ENCODE measurements at places on chromosomes 16 and 17. TPM values are rescaled to one million over a fixed set of nuclear protein-coding genes. Genes with fewer than 3 reads are reported as not detected.

The KCNAB3 gene
- 13.8 TPM for total RNA-seq

The CCDC78 gene
- total RNA-seq: 4.2 TPM

The KRT27 gene
- total RNA-seq: not detected

The RSKR gene
- 25.8 TPM for total RNA-seq

The PLXDC1 gene
- 2.9 TPM for total RNA-seq

The SOX8 gene
- total RNA-seq: not detected

The DRC3 gene
- 7.2 TPM for total RNA-seq

The CA4 gene
- total RNA-seq: not detected

The NPIPA7 gene
- total RNA-seq: 7.2 TPM

DNA sequence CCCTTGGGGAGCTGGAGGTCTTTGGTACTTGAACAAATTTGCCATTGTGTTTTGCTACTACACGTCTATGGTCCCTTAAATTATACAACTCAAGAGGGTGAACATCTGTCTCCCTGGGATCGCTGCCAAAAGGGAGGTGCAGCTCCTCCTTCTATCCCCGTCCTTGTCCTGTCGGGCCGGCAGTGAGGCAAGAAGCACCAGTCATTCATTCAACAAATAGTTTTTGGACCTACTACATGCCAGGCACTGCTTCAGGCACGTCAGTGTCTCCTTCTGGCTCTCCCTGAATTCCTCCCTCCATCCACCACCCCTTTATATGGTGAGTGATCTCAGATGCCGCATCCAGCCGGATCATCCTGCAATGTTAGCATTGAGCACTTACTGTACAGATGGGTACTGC is 2.2 kb upstream of the RPL38 start:
- peaks cover 68% of the 10 kb centered on the region for H3K27me3 ChIP-seq
- H3K4me3 ChIP-seq: no peak overlapping the region
- H3K27ac ChIP-seq: no peak overlapping the region
- peaks cover 21% of the 10 kb centered on the region for H3K36me3 ChIP-seq
- DNase-seq: no peak
- peaks cover 16% of the 10 kb centered on the region for H3K4me1 ChIP-seq

GRCh38 chr17:39928858-39929645 is 1.5 kb downstream of the LRRC3C start:
- H3K4me1 ChIP-seq: peaks cover 35% of the 10 kb centered on the region
- no peaks in the 10 kb centered on the region for H3K27me3 ChIP-seq
- no peaks in the 10 kb centered on the region for H3K36me3 ChIP-seq
- peak overlapping the region; percentile 89 for H3K27ac ChIP-seq

DNA sequence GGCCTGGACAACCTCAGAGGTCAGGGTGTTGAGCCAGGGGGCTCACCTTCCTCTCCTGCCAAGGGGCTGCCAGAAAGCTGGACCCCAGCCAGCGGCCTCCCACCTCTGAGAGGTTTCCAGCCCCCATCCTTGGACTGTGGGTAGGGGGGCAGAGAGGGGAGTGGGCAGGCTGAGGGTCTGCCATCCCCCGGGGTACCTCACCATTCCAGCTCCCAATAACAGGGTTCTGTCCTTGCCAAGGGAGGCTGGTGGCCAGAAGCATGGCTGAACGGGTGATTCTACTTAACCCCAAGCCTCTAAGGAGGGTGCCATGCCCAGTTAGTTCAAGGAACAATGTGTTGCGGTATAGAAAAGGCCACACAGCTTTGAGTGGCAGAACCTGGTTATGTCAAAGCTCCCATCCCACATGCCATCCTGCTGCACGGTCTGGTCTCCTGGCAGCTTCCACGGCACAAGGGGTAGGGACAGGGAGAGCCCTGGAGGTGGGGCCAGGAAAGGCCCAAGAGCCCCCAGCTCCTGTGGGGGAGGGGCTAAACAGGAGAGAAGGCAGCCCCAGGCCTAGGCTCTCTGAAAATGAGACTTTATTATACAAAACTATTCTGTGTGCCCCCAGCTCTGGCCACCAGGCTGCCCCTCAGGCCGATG is 19.8 kb downstream of the B9D1 start:
- H3K27ac ChIP-seq: no peak overlapping the region
- H3K36me3 ChIP-seq: no peaks in the 10 kb centered on the region
- peaks cover 15% of the 10 kb centered on the region for H3K4me1 ChIP-seq
- no peaks in the 10 kb centered on the region for H3K27me3 ChIP-seq
- DNase-seq: no peak
- H3K4me3 ChIP-seq: no peak overlapping the region

DNA sequence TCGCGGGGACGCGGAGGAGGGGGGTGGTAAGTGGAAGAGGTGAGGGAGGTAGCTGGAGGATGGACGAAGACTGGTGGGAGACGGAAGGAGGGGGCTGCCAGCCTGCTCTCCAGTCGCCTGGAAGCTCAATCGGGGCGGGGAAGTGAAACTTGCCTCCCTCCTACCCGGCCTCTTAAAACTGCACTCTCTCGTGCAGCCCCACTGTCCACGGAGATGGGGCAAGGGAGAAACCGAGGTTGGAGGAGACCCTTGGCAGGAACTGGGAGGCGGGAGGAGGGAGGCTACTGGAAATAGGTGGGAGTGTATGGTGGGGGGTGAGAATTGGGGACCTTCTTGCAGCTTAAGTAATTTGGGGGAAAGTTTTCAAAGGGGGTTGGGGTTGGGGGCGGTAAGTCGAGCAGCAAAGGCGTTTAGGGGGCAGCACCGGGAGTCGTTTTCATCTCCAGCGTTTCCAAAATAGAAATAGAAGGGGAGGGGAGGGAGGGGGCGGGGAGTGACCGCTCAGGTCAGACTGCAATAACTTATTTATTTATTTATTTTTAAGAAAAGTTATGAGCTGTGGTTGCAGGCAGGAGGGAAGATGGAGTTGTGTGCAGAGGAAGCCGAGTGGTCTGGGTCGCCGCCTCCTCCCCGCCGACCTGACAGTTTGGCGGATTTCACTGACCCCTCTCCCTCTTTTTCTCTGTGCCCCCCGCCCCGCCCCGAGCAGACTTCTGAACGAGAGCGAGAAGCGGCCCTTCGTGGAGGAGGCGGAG is 1.4 kb downstream of the SOX9 start:
- H3K27ac ChIP-seq: peak overlapping the region; percentile 89
- peaks cover 55% of the 10 kb centered on the region for H3K4me1 ChIP-seq
- H3K27me3 ChIP-seq: no peaks in the 10 kb centered on the region
- H3K4me3 ChIP-seq: peak overlapping the region; percentile 90
- H3K36me3 ChIP-seq: peaks cover 24% of the 10 kb centered on the region
- no peak for DNase-seq

DNA sequence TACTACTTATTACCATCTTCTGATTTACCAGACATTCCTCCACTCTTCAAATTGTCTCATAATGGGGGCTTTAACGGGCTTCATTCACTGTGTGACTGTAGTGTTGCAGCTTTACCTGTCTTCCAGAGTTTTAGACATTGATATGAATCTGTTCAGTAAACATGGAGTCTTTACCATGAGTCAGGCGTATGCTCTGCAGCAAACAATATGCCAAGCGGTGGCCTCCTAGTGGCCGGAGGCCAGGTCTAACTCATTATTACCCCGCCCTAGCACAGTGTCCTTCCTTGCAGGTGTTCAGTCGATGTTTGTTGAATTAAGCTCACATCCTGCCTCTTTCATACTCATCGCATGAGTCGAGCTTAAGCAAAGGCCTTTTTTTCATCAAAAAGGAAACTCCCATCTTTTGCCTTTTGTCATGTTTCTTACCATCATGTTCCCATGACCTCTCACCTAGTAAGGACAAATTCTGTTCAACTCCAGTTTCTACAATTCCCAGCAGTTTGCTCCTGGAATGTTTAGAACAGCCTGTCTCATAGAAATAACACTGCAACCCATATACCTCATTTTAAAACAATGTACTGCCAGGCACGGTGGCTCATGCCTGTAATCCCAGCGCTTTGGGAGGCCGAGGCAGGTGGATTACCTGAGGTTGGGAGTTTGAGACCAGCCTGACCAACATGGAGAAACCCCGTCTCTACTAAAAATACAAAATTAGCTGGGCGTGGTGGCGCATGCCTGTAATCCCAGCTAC is 39.4 kb downstream of the TUBD1 start:
- H3K4me3 ChIP-seq: peak overlapping the region; percentile 12
- H3K4me1 ChIP-seq: peaks cover 91% of the 10 kb centered on the region
- no peaks in the 10 kb centered on the region for H3K36me3 ChIP-seq
- H3K27me3 ChIP-seq: no peaks in the 10 kb centered on the region

DNA sequence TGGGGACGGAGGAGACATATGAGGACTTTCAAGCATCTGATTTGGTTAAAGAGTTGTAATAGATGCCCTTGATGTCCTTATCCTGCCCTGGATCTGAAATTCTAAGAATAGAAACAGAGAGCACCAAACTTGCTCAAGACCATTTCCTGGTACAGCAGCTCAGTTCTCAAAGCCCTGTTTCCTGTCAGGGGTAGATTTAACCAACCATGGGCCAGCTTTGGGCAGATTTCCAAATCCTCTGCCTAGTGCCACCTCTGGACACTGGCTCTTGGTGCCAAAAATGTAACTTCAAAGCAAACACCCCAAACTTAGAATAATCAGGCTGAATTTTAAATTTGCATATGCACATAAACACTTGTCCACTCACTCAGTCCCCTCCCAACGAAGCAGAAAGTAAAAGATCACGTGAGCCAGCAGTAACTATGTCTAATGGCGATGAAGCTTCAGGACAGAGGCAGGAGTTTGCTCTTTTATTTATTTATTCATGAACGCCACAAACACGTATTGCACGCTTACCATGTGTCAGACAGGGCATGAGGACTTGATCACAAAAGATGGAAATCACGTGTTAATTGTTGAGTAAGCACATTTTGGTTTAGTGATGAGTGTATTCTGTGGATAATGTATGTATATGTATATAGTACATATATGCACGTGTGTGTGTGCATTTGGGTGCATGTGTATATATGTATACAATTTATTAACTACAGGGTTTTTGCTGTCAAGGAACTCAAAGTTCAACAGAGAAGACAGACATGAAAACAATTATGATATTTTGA is 23.1 kb upstream of the SDK2 start:
- no peak overlapping the region for H3K27ac ChIP-seq
- no peak overlapping the region for H3K4me3 ChIP-seq
- no peaks in the 10 kb centered on the region for H3K36me3 ChIP-seq

DNA sequence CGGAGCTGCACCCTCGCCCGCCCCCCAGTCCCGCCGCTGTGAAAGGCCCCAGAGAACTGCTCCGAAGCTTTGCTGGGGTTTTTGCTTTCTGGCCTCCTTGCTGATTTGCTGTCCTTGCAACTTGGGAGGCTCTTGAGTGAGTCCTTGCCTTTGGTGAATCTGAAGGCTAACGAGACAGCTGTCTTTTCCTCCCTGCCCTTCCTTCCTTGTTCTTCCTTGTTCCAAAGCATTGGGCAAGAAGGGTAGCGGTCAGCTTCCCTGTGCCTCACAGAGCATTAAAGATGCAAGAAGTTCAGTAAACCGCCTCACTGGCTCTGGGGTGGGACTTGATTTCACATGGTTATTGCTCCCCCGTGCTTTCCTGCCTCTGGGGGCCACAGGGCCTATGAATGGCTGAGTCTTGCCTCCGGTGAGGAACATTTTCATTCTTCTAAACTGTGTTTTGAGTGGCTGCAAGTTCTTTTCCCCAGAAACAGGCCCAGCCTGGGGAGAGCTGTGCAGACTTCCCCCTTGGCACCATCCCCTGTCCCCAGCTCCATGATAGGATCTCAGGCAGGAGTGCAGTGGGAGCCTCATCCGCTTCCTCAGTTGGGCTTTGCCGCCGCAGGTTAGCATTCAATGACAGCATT is 1.4 kb downstream of the YPEL2 start:
- H3K27me3 ChIP-seq: no peaks in the 10 kb centered on the region
- peak overlapping the region; percentile 74 for H3K4me3 ChIP-seq
- DNase-seq: peak; percentile 50
- no peak overlapping the region for H3K27ac ChIP-seq
- no peaks in the 10 kb centered on the region for H3K36me3 ChIP-seq

DNA sequence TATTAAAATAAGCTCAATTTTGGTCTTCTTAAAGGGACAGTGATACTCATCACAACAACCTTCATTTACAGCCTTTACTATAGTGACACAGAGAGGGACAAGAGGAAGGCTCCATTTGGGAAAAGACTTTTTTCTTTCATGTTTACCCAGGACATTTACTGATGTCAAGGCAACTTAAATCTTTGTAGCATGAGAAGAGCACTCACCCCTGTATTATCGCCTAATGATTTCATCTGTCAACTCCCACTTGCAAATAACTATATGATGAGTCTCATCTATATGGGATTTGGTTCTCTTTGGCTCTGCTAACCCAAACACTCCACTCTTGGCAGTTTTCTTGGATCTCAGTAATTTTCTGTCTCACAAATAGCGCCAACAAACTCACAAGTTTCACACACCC is 24.1 kb downstream of the BLMH start:
- no peak overlapping the region for H3K4me3 ChIP-seq
- no peak for DNase-seq
- no peaks in the 10 kb centered on the region for H3K4me1 ChIP-seq
- H3K36me3 ChIP-seq: peaks cover 22% of the 10 kb centered on the region
- no peak overlapping the region for H3K27ac ChIP-seq

GRCh38 chr17:74742978-74743545 is 5.4 kb upstream of the NHERF1 start:
- peaks cover 39% of the 10 kb centered on the region for H3K4me1 ChIP-seq
- no peaks in the 10 kb centered on the region for H3K36me3 ChIP-seq
- no peak for DNase-seq
- H3K27ac ChIP-seq: no peak overlapping the region

- H3K27ac ChIP-seq: no peak overlapping the region
- H3K4me1 ChIP-seq: no peaks in the 10 kb centered on the region
- no peaks in the 10 kb centered on the region for H3K27me3 ChIP-seq
Measured at GRCh38 chr17:7634384-7634783, 4.4 kb downstream of the SHBG start.

- no peak for DNase-seq
- H3K36me3 ChIP-seq: no peaks in the 10 kb centered on the region
- no peak overlapping the region for H3K27ac ChIP-seq
- no peaks in the 10 kb centered on the region for H3K4me1 ChIP-seq
Measured at GRCh38 chr16:55115506-55115905, 184.8 kb downstream of the IRX5 start.

- no peak overlapping the region for H3K4me3 ChIP-seq
- DNase-seq: no peak
- 0 out of 2 replicates have a peak overlapping the region, but pooled peaks have one; percentile 11 for H3K27ac ChIP-seq
- no peaks in the 10 kb centered on the region for H3K27me3 ChIP-seq
- H3K36me3 ChIP-seq: no peaks in the 10 kb centered on the region
Measured at GRCh38 chr17:64004903-64005733, 7.0 kb downstream of the PRR29 start.

GRCh38 chr16:50662306-50662940 is 18.7 kb downstream of the SNX20 start:
- no peaks in the 10 kb centered on the region for H3K4me1 ChIP-seq
- H3K27me3 ChIP-seq: no peaks in the 10 kb centered on the region
- no peak overlapping the region for H3K27ac ChIP-seq
- no peaks in the 10 kb centered on the region for H3K36me3 ChIP-seq

GRCh38 chr16:23611936-23612335 is 15.8 kb upstream of the NDUFAB1 start:
- no peak overlapping the region for H3K4me3 ChIP-seq
- no peaks in the 10 kb centered on the region for H3K4me1 ChIP-seq
- peaks cover 13% of the 10 kb centered on the region for H3K36me3 ChIP-seq
- H3K27me3 ChIP-seq: no peaks in the 10 kb centered on the region

DNA sequence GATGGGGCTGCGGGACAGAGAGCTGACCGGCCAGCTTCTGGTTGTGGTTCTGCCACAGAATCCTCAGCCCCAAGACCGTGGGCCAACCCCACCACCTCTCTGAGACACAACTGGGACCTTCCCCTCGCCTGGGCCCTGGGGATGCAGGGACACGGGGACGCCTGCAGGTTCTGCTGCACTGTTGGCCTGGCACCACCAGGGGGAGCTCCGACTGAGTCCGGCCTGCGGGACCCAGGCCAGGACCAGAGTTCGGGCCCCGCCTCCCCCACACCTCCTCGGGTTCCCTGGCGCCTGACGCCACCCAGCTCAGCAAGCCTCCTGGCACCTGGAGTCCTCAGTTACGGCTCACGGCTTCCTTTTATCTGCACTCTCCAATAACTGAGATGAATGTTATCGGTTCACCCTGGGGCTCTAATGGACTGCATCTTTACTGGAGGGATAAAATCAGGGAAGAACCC is 27.3 kb downstream of the TBC1D16 start:
- no peaks in the 10 kb centered on the region for H3K36me3 ChIP-seq
- H3K27me3 ChIP-seq: no peaks in the 10 kb centered on the region
- DNase-seq: peak; percentile 40

All from PC-9 (cell line).